ENCODE measurements at places on chromosomes 1 and 21. TPM values are rescaled to one million over a fixed set of nuclear protein-coding genes. Genes with fewer than 3 reads are reported as not detected.

DISC1 gene
- 5.1 TPM for total RNA-seq

RAB7B gene
- total RNA-seq = not detected

SYNC gene
- 10.0 TPM for total RNA-seq

BRDT gene
- total RNA-seq = not detected

CCDC27 gene
- total RNA-seq = not detected

HTR6 gene
- not detected for total RNA-seq

Measured in PC-3 (cell line).